ENCODE measurements at places on chromosomes 11 and 22. TPM values are rescaled to one million over a fixed set of nuclear protein-coding genes. Genes with fewer than 3 reads are reported as not detected.

Gene KCNQ1OT1
- total RNA-seq = 0.32 TPM

Gene ESAM
- total RNA-seq = 74.5 TPM

Gene CTR9
- total RNA-seq = 22.2 TPM

Gene CREB3L1
- total RNA-seq = 0.25 TPM

Gene ANO9
- total RNA-seq = 0.32 TPM

Gene FIBIN
- 0.16 TPM for total RNA-seq

Gene FAM181B
- total RNA-seq = not detected

Data from bladder microvascular endothelial cell (primary cell).